Ovary (tissue), 10 donors: ENCODE measurements at places on chromosomes 7 and 10. TPM values are rescaled to one million over a fixed set of nuclear protein-coding genes. Genes with fewer than 3 reads are reported as not detected.

LMTK2 gene
- 12.8 TPM for total RNA-seq

FANK1 gene
- 7.1 TPM for total RNA-seq

HIP1 gene
- 16.8 TPM for total RNA-seq

KEL gene
- total RNA-seq = 0.36 TPM

EBF3 gene
- 0.36 TPM for total RNA-seq

YKT6 gene
- total RNA-seq = 48.0 TPM

DNA sequence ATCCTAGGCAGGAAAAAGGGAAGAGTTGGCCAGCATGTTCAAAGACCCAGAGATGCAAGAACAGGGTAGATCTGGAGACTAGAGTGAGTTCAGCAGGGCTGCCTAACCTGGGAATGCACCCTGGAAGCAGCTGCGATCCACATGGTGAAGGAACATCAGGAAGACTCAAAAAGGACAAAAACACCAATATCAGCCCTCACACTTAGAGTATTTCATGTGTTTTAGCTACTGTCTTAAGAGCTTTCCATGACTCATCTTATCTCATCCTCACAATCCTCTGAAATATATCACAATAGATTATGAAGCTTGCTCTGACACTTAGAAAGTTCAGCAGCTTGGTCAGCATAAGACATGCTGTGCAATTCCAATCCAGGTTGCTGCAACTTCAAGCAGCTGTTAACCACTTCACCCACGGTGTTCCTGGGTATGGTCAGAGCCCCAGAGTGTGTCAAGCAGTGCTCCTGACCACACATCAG lies 380.9 kb downstream of the PARD3 start:
- no peak for DNase-seq

DNA sequence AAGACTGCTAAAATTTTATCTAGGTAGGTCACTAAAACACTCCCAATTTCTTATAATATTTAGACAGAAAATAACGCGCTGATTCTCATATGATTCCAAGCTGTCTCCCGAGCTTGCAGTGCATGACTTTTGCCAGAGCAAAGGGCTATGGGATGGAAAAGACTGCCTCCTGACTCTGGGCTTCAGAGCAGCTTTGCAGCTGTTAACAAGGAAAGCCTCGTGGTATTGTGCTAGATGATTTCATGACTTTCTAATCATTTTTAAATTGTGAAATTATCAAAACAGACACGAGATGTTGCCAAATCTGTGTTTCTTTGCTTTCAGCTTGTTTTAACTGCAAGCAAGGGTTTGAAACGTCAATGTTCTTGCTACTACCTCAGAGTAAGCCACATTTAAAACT lies 238.3 kb downstream of the AGMO start:
- no peak for DNase-seq

GRCh38 chr7:24716480-24717246 lies 40.6 kb downstream of the GSDME start:
- DNase-seq = no peak

GRCh38 chr7:114889646-114890285 lies 32.1 kb upstream of the MDFIC start:
- DNase-seq = no peak

DNA sequence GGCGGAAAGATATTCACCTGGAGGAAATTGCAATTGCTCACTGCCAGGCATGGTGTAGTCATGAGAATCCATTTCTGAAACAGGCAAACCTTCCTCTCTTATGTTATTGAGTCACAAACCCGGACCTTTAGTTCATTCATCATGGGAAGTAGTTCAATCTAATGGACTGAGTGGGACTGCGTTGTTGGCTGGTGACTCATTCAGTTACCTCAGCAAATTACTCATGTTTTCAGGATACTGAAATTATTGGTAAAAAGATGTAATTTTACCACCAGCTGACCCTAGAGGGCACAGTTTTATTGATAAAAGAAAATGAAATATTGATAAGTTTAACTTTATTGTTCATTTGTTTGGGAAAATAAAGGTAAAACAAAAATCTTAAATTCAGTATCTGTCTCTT lies 1194.4 kb upstream of the SORCS1 start:
- DNase-seq = no peak

GRCh38 chr10:122567056-122567660 lies 6.6 kb downstream of the DMBT1 start:
- DNase-seq = peak; percentile 19

DNA sequence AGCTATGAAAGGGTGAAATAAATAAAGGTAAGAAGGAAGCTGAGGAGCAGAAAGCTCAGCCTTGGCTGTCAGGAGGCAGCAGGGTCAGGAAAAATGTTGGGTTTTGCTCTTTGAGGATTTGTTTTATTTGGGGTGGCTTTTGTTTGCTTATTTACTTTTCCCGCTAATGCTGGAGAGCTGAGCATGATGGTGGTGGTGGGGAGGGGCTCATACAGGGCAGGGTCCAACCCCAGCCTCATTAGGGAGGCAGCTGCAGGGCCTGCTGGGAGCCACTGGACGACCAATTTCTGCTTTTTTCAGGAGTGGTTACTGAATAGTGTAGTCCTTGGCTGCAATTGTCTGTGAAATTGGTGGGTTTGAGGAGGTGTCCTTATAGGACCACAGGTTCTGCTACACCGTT lies 36.3 kb downstream of the CCM2 start:
- no peak for DNase-seq

DNA sequence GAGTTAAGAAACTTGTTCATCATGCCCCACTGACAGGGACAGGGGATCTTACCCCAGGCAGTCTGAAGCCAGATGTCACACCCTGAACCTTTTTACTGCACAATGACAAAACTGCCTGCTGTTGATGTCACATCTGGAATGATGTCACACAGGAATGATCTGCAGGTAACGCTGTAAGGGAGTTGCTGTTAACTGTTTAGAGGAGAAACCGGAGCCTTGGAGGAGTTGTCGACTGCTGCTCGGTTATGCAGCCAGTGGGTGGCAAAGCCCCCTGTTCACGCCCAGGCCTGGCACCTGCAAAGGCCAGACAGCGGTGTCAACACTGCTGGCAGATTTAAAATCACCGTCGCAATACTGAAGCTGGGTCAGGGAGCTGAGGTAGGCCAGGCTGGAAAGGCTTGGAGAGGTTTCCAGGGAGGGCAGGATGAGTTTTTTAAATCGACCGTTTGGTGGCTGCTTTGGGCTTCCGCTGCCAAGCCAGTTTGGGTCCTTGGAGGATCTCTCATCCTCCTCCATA lies 10.0 kb upstream of the SLIT1 start:
- DNase-seq = no peak

DNA sequence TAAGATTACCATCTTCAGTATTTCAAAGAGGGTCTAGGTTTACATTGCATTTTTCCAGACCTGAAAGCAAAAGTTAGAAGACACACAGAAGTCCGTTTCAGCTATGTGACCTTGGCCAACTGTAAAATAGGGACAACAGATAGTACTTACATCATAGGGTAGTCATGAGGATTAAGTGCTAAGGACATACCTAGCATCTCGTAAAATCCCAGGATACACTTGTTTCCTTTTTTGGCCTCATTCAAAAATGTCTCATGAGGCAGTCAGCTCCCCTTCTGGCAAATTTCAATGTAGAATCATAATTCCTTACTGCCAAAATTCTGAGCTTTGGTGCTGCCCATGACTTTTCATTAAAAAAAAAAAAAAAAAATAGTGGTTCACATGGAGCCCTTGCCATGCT lies 6.4 kb upstream of the DUSP5 start:
- no peak for DNase-seq

DNA sequence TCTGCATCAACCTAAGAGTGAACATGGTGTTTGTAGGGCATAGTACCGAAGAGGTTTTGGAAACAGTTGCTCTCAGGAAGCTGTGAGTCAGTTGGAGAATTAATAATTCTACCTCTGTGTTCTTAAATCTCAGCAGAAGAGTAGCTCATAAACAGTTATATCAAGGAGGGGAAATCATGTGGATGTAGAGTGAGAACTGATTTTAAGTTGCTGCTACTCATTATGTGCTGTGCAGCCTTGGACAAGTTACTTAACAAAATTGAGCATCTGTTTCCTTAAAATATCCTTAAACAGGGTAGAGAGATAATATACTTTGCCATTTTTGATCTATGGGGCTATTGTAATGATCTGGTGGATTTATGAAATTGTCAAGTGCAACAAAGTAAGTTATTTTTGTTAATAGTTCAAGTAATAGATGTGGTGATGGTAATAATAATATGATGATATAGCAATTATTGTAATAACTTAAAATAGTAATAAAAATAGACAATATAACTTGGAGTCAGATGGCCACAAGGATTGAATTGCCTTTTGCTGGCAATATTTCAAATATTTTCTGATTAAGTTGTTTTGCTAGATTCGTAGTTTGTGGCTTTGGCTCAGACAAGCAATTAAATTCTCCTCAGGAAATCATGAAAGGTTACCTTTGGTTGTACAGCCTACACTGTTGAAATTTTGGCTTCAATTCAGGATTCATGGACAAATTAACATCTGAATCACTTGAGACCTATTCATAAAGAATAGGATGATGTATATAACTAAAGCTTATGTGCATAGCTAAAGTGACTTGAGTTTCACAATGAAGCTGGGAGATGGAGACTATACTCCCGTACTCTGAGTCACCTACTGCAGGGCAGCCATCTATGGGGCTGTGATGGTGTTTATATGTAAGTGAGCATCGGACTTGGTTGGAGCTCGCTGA lies 228.5 kb downstream of the CDK14 start:
- DNase-seq = no peak

DNA sequence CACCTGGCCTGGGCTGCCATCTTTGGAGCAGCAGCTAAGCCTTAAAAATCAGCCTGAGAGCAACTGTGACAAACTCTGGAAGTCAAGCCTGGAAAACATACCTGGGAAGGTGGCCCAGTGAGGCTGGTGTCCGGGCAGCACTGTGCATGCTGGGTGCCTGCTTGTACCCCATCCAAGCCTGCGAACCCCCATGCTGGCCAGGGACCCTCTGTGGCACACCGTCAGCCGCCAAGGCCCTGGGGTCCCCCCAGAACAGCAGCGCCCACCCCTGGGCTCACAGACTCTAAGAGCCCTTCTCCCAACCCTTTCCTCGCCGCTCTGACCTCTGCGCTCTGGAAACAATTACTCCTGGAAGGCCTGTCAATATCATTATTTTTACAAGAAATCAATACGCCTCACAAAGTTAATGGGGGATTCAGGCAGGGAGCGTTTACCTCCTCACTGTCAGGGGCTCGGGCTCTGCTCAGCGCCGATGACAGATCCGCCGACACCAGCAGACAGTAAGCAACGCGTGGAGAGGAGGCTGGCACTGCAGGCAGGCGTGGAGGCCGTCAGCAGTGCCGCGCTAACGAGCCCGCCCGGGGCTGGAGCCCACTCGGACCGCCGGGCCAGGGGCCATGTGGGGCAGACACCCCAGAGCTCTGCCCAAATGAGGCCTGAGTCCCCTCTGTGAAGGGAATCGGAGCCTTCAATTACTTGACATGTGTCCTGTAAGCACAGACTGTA lies 54.4 kb downstream of the EBF3 start:
- DNase-seq = no peak

DNA sequence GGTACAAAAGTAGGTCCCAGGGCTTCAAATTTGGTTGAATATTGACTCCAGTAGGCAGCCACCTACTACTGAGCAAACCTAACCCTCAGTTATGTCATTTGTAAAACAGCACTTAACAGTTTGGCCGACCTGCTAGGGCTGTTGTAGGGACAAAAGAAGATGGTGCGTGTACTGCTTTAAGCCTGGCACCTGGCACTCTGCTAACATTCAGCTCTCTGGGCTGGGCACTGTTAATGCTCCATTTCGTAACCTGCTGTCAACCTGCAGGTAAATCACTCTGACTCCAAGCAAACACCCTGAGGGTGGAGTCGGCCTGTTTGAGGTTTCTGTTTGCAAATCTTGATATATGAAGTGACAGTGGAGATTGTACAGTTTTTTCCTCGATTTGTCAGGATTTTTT lies 7.2 kb downstream of the ZKSCAN1 start:
- DNase-seq = no peak
